ENCODE measurements at places on chromosomes 5 and 9.

GRCh38 chr9:567128-567746 is 274.3 kb upstream of the DMRT1 start:
- no peak for DNase-seq

- peak; percentile 20 for DNase-seq
Measured at GRCh38 chr5:113608113-113608596, 94.7 kb downstream of the YTHDC2 start.

DNA sequence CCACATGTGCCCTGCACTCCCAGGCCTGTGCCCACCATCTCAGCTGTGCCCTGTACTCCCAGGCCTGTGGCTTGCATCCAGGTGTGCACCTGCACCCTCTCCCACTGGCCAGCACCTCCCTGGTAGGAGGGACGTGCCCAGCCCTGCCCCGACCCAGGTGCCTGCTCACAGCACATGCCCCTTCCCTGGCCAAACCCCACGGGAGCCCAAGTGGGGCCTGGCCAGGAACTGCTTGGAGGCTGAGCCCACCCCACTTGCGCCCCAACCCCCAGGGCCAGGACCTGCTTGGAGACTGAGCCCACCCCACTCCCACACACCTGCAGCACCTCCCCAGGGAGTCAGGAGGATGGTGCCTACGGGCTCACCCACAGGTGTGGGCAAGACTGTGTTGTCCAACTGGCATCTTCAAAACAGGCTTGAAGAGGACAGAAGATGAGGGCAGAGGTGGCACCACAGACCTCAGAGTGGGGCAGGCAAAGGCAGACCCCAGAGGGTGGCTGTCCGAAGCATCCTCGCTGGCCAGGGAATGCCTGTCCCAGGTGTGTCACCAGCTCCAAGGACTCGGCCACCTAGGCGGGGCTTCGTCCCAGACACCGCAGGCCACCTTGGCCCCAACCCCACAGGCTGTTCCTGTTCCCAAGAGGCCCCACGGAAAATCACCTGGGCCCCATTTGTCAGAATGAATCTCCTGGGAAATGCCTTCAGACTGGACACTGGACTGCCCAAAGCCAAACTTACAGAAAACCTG is 10.8 kb downstream of the ZDHHC11B start:
- DNase-seq: no peak

- peak; percentile 93 for DNase-seq
Measured at GRCh38 chr9:34992376-34992951, 2.9 kb downstream of the DNAJB5 start.
